Activated CD8-positive, alpha-beta memory T cell treated with anti-CD3 and anti-CD28 coated beads, Interleukin-2, amount 50 U/mL, for 4 hours (primary cell): ENCODE measurements at places on chromosomes 6 and 20.

- no peak for DNase-seq
Measured at GRCh38 chr20:8244637-8245036, 112.6 kb downstream of the PLCB1 start.

DNA sequence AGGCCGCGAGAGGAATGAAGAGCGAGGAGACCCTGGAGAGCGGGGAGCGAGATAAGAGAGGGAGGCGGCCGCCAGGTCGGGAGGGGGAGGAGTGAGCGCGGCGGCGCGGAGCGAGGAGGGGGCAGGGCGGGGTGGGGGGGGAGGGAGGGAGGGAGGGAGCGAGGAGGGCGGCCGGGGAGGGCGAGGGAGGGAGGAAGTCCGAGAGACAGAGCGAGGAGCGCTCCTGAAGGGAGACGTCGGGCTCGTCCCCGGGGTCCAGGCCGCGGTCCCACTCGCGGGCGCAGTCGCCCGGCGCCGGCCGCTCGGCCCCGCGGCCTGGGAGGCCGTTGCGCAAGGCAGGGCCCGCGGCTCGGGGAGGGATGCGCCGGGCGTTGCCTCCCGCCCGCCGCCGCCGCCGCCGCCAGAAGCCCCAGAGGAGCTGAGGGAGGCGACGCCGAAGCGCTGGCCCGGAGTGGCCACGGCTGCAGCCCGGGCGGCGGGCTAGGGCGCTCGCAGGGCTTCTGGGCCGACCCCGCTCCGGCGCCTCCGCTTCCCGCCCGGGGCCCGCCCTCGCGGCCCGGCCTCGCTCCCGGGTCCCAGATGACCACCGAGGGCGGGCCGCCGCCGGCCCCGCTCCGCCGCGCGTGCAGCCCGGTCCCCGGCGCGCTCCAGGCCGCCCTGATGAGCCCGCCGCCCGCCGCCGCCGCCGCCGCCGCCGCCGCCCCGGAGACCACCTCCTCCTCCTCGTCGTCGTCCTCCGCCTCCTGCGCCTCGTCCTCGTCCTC, at the start of gene FOXF2:
Gene FOXF2, plus strand, starts transcription at position 208 of the 764 bp plus-strand sequence. Its CDS starts 372 bp downstream, at position 580.
- no peak for DNase-seq

GRCh38 chr20:1292620-1293019, 26.5 kb downstream of the SNPH start:
- no peak for DNase-seq

GRCh38 chr6:130978660-130979396, 84.2 kb downstream of the EPB41L2 start:
- DNase-seq = no peak

DNA sequence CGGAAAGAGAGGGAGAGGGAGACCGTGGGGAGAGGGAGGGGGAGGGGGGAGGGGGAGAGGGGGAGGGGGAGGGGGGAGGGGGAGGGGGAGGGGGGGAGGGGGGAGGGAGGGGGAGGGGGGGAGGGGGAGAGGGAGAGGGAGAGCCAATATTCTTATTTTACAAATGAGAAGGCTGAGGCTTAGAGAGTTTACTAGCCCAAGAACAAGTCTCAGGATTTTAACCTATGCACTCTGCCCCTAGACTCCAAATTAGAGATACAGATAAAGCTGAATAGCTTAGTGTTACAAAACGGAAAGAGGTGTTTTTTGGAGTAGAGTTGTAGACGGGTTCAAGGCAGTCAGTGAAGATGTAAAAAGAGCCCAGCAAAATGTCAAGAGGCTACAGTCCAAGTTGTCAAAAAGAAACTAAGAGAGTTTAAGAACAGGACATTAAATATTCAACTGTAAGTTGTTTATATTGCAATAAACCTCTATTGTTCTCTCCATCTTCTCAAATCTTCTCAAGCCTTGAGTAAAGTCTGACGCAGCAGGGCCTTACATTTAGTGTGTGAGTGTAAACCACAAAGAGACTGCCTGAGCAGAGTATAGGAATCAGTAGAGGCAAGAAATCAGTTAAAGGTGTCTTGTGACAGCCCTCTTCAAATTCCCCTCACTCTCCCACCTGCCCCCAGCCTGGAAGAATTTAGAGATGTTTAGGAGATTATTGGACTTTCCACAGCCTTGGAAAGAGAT, 34.9 kb upstream of the AKIRIN2 start:
- no peak for DNase-seq

GRCh38 chr20:48411919-48412522, 415.8 kb downstream of the PREX1 start:
- DNase-seq = no peak
